ENCODE measurements at places on chromosomes 2 and 18.

GRCh38 chr2:211864328-211864727, 674.3 kb downstream of the ERBB4 start:
- no peak for DNase-seq

DNA sequence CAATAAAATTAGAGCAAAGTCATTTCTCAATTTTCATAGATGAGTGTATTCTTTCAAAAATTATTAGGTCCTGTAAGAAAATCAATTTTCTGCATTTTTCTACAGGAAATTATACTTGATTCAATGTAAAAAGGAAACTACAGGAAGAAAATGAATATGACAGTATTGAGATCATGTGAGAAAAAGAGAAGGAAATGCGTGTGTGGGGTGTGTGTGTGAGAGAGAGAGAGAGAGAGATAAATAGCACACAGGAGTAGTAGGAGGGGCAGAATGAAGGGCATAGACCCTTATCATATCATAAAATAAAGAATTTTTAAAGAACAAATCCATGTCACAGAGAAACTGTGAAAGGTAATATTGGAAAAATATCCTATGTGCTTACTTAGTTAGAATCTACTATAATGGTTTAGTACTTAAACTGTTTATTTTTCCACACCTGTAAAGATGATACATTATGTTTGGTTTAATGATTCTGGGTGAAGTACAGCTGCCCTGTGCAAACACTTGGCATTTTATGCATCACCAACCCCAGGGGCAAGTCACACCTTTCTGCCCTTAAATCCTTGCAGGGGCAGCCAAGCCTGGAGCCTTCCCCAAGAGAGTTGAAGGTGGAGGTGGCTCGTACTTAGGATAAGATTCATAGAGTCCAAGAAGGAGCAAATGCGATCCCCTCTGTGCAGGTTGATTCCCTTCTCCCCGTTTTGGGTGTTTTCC, 276.4 kb downstream of the TGIF1 start:
- no peak for DNase-seq

DNA sequence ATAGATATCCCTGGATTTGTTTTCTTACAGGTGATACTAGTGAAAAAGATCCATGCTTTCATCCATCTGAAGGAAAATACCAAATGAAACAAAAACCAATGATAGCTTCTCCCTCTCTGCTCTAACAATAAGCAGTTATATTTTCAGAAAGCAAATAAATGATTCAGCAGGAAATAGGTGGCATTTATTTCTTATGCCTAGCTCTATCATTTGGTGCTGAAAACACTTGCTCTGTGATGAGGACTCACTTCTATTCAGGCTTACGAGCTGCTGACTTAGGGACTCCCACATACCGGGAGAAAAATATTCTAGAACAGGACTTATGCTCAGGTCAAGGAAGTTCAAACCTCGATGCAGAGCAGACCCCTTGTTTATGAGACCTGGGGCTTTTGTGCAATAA, 142.6 kb downstream of the SETBP1 start:
- no peak for DNase-seq

- no peak for DNase-seq
These were observed 9.2 kb upstream of the PAIP2B start for GRCh38 chr2:71235930-71236587.

GRCh38 chr2:183998797-183999190, 599.5 kb upstream of the ZNF804A start:
- no peak for DNase-seq

- no peak for DNase-seq
These were observed 339.3 kb upstream of the TMEFF2 start for GRCh38 chr2:192534072-192534471.

- no peak for DNase-seq
These were observed 44.6 kb downstream of the CNGA3 start for GRCh38 chr2:98390571-98391476.

DNA sequence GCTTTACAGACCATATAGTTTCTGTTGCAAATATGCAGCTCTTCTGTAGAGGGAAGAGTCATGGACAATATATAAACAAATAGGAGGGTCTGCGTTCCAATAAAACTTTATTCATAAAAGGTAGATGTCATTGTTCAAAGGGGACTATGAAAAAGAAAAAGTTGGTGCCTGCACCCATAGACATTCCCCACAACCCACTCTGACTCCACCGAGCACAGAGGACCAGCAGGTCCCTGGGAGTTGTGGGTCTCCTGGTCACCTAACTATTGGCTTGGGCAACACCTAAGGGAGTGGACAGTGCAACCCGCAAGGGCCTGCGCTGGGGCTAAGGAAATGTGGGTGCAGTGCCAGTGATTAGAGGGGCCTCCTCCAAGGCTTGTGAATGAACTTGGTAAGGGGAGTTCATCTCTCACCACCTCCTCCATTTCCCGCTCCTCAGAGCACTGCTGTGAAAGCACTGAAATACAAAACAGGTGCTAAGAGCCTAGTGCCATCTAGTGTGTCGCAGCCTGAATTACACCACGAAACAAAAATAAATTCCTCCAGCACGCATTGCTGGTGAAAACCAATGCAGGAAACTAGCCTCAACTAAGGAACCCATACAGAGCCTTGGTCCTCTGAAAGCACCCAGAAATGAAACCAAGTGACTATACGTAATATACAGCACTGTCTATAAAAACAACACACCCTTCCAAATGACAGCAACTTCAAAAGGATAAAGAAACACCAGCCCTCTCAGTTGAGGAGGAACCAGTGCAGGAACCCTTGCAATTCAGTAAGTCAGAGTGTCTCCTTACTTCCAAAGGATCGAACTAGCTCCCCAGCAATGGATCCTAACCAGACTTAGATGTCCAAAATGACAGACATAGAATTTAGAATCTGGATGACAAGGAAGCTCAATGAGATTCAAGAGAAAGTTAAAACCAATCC, 166.6 kb downstream of the RNF144A start:
- no peak for DNase-seq

GRCh38 chr2:105186967-105187498, 54.5 kb upstream of the GPR45 start:
- no peak for DNase-seq

DNA sequence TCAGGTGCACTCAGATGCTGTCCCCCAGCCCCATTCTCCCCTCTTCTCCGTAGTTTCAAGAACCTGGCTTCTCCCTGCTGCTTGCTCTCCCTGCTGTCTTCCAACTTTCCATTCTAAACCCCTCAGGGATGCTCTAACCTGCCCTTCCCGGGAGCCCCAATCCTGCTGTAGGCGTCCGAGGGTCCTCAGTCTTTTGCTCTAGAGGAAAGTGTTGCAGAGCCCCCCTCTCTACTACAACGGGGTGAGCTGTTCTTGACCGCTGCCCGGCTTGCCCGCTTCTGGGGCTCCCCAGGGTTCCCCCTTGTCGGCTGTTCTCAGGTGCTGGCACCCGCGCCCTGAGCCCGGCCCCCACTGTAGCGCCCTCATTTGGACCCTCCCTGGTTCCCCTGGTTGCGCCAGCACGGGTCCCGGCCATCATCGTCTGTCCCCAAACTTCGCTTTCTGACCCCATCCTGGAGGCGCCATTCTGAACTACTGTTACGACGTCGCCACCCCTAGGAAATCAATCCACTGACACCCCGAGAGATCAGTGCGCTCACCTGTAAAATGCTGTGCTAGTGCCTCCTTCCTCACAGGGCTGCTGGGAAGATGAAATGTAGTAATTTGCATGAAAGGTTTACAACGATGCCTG, 31.9 kb upstream of the REG3G start:
- no peak for DNase-seq

GRCh38 chr18:4831127-4831526, 365.9 kb downstream of the AKAIN1 start:
- DNase-seq: no peak

DNA sequence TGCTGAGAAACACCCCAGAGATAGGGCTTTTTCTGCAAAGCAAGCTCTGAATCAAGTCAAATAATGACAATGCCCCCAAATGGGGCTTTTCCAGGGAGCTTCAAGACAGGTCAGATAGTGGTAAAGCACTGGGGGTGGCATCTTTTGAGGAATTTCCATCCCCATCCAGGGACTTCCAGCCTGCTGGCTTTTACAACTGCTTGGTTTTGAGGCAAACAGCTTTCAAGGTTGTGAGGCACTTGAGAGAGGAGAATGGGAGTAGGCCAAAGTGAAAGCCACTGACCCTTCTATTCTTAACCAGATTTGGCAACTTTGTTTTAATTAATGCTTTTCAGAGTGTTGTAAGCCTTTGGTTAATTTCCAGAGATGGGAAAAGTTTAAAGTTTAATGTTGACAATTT, 762.0 kb upstream of the POU3F3 start:
- no peak for DNase-seq

GRCh38 chr2:62118160-62118559, 77.8 kb upstream of the B3GNT2 start:
- no peak for DNase-seq

- DNase-seq: no peak
These were observed 39.7 kb downstream of the CYB5A start for GRCh38 chr18:74252039-74252395.

- no peak for DNase-seq
These were observed 234.6 kb downstream of the EIPR1 start for GRCh38 chr2:3142961-3143571.

DNA sequence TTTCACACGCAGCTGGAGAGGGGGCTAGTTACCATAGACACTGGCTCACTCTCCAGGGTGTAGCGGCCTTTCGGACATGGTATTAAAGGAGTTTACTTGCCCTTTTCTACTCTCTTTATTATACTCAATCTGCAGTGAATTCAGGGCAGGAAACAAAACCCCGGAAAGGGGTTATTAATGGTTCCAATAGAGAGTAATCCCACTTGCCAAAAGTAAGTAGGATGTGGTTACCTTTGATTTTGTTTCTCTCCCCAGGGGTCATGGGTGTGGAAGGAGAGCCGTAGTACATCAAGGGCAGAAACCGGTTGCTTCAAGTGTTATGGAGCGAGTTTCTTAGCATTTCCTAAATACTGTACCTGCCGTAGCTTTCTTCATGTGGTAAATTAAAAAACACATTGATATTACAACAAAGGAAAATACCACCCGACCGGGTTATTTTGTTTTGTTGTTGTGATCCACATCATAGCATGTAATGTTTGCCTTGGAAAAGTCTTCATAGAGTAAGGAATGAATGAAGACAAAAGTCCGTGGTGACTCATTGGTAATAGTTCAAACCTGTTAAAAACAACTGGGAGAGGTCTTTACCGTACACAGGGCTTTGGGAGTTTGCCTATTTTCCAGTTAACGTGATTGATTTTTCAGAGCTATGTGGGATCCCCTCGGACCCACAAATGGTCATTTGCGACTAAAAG, 71.5 kb downstream of the SLC4A3 start:
- DNase-seq: no peak

- DNase-seq: no peak
These were observed 16.1 kb upstream of the XDH start for GRCh38 chr2:31430439-31431165.

GRCh38 chr2:212523756-212524155, 14.8 kb downstream of the ERBB4 start:
- no peak for DNase-seq

GRCh38 chr2:226835420-226835795, 446 bp upstream of the RHBDD1 start:
- peak; percentile 9 for DNase-seq

DNA sequence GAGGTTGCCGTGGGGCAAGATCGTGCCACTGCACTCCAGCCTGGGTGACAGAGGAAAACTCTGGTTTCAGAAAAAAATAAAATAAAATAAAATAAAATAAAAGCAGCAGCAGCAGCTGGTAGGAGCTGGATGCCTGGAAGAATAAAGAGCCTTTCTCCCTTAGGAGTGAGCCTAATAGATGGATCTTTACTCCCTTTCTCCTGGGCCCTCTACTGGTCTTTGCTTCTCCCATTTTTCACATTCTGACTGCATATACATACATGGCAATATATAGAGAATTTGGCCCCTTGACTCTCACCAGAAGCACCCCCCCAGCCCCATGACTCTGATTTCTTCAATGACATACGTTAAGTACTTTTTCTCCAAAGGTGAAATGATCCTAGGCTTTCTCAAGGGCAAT, 9.8 kb upstream of the MALT1 start:
- no peak for DNase-seq

DNA sequence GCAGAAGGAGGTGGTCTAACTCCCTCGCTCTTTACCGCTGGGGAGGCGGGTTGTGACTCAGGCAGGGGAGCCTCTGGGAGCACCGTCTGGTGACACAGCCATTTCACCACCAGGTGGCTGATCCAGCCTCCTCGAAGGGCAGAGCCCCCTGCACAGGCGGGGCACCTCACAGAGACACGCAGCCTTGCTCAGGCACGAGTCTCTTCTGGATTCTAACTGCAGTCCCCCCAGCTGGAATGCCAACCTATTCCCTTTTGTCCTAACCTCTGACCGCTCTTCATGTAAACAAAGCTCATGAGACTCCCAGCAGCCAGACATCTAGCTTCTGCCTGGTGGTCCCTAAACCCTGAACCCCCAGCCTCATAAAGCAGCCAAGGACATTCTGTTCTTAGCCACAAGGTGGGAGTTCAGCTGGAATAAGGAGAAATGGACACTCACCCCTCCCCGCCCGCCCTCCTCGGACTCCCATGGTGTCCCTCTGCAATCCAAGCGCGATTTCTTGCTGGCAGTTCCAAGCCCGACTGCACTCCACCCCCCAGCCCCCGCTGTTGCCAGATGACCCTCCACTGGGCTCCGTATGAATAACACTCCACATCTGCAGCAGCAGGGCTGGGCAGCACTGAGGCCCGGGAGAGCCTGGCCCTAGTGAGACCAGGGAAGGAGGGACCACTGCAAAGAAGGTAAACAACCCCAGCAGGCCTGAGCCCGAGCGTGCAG, 84.3 kb downstream of the TNS1 start:
- no peak for DNase-seq

GRCh38 chr2:15677141-15677843, 85.6 kb downstream of the DDX1 start:
- no peak for DNase-seq

GRCh38 chr2:9547262-9547991, 8.2 kb downstream of the ADAM17 start:
- no peak for DNase-seq

GRCh38 chr2:169683054-169683424, 11.2 kb downstream of the CFAP210 start:
- no peak for DNase-seq

GRCh38 chr2:213079756-213080155, 71.7 kb downstream of the IKZF2 start:
- no peak for DNase-seq

DNA sequence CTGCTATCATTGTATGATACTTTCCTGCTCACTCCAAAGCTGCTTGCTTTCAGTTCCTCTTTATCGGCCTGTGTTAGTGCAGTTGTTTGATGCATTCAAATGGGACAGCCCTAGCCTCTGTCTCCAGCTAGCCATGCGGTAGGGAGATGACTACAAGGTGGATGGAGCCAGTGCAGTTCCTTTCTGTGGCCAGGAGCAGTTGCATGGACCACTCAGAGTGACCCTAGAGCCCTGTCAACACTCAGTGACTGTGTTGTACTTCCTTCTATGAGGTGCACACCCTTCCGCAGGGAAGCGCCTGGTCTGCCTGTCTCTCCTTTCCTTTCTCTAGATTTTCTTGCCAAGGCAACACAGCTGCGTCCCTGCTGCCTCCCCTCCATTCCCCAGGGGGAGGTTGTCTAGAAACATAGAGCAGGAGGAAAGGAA, 33.8 kb downstream of the KCNS3 start:
- DNase-seq: no peak
